ENCODE measurements at places on chromosomes 3 and 15.

DNA sequence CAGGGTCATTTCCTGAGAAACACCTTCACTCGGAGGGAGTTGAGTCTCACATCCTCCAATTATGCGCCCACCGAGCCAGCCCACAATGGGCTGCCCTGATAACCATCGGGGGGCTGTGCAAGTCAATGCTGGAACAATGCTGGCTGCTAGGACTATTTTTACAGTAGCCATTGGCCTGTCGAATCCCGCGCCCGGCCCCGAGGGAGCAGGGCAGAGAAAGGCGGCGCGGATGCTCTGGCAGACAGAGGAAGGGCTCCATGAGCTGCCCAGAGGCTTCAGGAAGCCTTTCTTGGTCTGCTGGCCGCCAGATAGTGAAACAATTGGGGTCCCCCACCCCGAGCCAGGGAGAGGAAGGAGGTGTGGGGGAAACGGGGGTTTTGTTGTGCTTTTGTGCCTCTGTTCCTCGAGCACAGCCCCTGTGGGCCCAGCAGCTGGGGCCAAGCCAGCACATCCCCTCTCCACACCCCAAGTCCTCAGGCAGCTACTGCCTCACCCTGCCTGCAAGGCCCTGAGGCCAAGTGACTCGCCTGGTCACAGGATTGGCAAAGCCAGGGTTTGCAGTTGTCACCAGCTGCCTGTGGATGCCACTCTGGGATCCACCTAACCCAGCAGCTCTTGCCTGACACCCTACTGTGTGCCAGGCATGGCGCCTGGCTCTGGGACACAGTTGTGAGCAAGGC is 39.0 kb downstream of the SLC6A6 start:
- no peak for DNase-seq

DNA sequence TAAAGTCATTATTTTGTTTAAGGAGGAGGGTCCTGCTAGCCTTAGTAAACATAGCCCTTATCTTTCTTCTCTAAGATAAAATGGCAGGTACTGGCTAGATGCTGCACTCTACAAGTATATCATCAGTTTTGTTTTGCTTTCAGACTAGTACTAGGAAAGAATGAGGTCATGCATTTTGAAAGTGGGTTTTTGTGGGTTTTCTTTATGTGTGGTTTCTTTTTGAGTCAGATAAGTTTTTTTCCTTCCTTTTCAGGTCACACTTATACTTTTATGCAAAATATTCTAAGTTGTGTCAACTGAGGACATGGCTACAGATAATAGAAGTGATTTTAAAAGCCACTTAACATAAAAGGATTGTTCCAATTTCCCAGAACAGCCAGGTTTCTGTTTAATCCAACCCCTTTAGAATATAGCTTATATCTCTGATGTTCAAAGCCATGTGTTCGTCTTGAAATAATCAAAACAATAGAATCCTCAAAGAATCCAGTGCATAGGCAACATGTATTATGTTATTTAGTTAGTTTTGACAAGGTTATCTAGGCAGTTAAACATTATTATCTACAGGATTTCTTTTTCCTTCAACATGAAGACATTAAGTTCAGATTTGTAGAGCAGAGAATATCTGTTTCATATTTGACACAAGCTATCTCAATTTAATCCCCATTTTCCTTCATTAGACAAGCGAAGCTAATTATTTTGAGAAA is 406.2 kb downstream of the RBMS3 start:
- DNase-seq, result no peak

GRCh38 chr3:139222100-139222657 is 121.6 kb upstream of the MRPS22 start:
- DNase-seq, result no peak

DNA sequence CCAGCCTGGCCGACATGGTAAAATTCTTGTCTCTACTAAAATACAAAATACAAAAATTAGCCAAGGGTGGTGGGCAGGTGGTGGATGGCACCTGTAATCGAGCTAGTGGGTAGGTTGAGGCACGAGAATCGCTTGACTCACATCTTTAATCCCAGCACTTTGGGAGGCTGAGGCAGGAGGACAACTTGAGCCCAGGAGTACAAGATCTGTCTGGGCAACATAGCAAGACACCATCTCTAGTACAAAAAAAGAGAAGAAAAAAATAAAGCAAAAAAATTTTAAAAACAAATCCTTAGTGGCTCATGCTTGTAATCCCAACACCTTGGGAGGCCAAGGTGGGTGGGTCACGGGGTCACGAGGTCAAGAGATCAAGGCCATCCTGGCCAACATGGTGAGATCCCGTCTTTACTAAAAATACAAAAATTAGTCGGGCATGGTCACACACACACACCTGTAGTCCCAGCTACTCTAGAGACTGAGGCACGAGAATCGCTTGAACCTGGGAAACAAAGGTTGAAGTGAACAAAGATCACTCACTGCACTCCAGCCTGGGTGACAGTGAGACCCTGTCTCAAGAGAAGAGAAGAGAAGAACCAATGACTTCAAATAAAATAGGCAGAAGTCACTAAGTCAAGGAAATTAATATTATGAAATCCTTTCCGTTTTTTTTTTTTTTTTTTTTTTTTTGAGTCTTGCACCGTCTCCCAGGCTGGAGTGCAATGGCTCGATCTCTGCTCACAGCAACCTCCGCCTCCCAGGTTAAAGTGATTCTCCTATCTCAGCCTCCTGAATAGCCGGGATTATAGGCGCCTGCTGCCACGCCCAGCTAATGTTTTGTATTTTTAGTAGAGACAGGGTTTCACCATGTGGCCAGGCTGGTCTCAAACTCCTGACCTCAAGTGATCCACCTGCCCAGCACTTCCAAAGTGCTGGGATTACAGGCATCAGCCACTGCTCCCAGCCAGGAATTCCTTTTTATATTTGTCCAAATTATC is 4.9 kb downstream of the RHOA start:
- no peak for DNase-seq

DNA sequence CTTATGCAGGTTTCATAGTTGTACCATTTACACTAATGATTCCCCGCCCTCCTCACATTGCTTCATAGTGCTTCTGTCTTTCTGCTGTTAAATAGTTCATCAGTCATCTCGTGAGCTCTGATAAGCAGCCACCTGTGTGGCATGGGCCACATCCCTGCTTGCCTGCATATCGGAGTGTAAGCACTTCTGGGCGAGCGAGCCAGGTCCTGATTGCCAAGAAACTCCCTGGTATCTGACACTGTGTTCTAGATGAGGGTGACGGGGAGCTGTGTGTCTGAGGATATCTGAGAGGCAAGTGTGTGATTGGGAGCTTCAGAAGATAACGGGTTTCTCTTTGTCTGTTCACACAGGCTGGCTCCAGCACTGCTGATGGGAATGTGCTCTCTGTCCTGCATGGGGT is 130.6 kb downstream of the LRIG1 start:
- DNase-seq, result no peak

- DNase-seq, result no peak
Observed at GRCh38 chr3:12938258-12938711, 96.9 kb upstream of the RPL32 start.

GRCh38 chr3:181530584-181530983 is 181.1 kb upstream of the SOX2 start:
- DNase-seq, result no peak

- no peak for DNase-seq
Observed at GRCh38 chr3:42148086-42148848, 57.1 kb downstream of the TRAK1 start.

- DNase-seq, result no peak
Observed at GRCh38 chr3:141955175-141955574, 78.7 kb downstream of the ATP1B3 start.

- no peak for DNase-seq
Observed at GRCh38 chr3:138328341-138328740, 1.3 kb downstream of the NME9 start.
